ENCODE measurements at places on chromosomes 5 and 9. TPM values are rescaled to one million over a fixed set of nuclear protein-coding genes. Genes with fewer than 3 reads are reported as not detected.

CSF2 gene
- total RNA-seq, result 0.89 TPM

STPG3 gene
- total RNA-seq, result not detected

GABRA1 gene
- not detected for total RNA-seq

GPR150 gene
- total RNA-seq, result 0.33 TPM

MAN2A1 gene
- total RNA-seq, result 99.5 TPM

IFNB1 gene
- total RNA-seq, result not detected

TLX3 gene
- total RNA-seq, result not detected

TRPM6 gene
- under 0.01 TPM for total RNA-seq

SLC6A7 gene
- not detected for total RNA-seq

IFNE gene
- 15.7 TPM for total RNA-seq

FUT7 gene
- total RNA-seq, result not detected

LHX2 gene
- not detected for total RNA-seq

GABRG2 gene
- not detected for total RNA-seq

SLC25A2 gene
- total RNA-seq, result 0.50 TPM

PLPP1 gene
- 53.0 TPM for total RNA-seq

SLC6A3 gene
- not detected for total RNA-seq

FER gene
- 58.2 TPM for total RNA-seq

HSD17B3 gene
- 0.25 TPM for total RNA-seq

ZBED3 gene
- 0.44 TPM for total RNA-seq

COL5A1 gene
- total RNA-seq, result 238 TPM

ARL14EPL gene
- total RNA-seq, result 0.89 TPM

ZNF366 gene
- under 0.01 TPM for total RNA-seq

LMX1B gene
- not detected for total RNA-seq

SPATA31D4 gene
- under 0.01 TPM for total RNA-seq

BARHL1 gene
- not detected for total RNA-seq

PCDHA13 gene
- total RNA-seq, result under 0.01 TPM

IQGAP2 gene
- total RNA-seq, result 2.1 TPM

RAD23B gene
- 157 TPM for total RNA-seq

SGTB gene
- 20.7 TPM for total RNA-seq

LRRC19 gene
- not detected for total RNA-seq

TEX48 gene
- total RNA-seq, result not detected

RNF20 gene
- total RNA-seq, result 36.4 TPM

PCDHB11 gene
- total RNA-seq, result under 0.01 TPM

OR2S2 gene
- total RNA-seq, result 0.12 TPM

ABL1 gene
- 62.4 TPM for total RNA-seq

RASGRF2 gene
- total RNA-seq, result 12.5 TPM

MLANA gene
- total RNA-seq, result not detected

SNCAIP gene
- 69.9 TPM for total RNA-seq

PCDHB10 gene
- total RNA-seq, result 0.12 TPM

NTNG2 gene
- 3.5 TPM for total RNA-seq

PTPN3 gene
- total RNA-seq, result 0.12 TPM

OR1Q1 gene
- total RNA-seq, result not detected

ARL10 gene
- total RNA-seq, result 12.5 TPM

GRM6 gene
- not detected for total RNA-seq

TMOD1 gene
- 0.87 TPM for total RNA-seq
